Stimulated activated CD4-positive, alpha-beta T cell treated with anti-CD3 and anti-CD28 coated beads, Interleukin-2, amount 100 ng/mL, for 48 hours (primary cell): ENCODE measurements at places on chromosomes 2 and 18.
A peak's percentile ranks its signal among the peaks of the same experiment; 100 is the strongest.

DNA sequence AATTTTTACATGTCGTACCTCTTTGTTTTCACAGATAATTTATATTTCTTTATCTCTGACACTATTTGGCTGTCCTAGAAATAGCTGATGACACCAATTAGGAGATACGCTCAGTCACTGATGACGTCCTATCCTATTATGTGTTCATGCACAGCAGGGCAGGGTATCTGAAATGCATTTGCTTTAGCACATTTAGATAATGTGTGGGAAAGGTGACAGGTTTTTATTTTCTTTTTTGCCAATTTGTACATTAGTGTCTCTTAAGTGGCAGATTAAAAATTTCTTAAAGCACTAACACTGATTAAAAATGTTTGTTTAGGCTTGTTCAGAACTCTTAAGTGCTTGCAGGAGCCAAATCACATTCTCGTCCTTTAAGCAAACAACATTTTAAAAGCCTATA lies 39.7 kb downstream of the CDC42EP3 start:
- DNase-seq = no peak

- no peak for DNase-seq
These were observed 76.7 kb downstream of the INHBB start for GRCh38 chr2:120422465-120423160.

GRCh38 chr2:241775223-241776177 lies 1.1 kb upstream of the GAL3ST2 start:
- DNase-seq = no peak

GRCh38 chr2:113105047-113105785 lies 22.2 kb upstream of the IL1RN start:
- DNase-seq = peak; percentile 52

DNA sequence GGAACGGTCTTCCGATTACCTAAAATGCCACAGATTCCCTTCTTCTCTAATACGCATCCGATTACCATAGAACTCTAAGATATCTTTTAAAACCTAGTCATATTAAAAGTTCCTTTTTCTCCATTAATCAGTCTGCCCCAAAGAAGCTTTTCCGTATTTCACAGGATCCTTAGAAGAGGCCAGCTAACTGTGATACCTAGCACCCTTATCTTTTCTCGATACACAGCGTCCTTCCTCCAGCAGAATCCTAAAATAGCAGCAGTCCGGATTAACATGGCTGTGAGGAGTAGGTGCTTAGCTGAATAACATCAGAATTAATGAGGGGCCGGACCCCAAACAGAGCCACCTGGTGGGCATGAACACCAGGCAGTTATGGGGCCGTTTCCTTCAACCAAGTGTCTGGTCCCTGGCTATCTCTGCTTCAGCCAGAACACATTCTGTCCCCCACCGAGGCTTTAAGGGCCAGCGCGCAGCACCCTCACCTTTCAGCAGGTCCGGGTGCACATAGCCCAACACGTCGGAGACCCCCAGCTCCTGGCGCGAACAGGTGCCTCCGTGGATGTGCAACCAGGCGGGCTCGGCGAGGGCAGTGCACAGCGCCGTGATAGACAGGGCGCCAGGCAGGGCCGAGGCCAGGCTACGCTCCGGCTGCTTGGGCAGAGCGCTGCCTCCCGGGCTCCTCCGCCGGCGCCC lies 995 bp downstream of the TMEM127 start:
- DNase-seq = no peak
